ENCODE measurements at places on chromosomes 7 and 10.

GRCh38 chr10:117996709-117997108 lies 50.0 kb downstream of the RAB11FIP2 start:
- DNase-seq = no peak

DNA sequence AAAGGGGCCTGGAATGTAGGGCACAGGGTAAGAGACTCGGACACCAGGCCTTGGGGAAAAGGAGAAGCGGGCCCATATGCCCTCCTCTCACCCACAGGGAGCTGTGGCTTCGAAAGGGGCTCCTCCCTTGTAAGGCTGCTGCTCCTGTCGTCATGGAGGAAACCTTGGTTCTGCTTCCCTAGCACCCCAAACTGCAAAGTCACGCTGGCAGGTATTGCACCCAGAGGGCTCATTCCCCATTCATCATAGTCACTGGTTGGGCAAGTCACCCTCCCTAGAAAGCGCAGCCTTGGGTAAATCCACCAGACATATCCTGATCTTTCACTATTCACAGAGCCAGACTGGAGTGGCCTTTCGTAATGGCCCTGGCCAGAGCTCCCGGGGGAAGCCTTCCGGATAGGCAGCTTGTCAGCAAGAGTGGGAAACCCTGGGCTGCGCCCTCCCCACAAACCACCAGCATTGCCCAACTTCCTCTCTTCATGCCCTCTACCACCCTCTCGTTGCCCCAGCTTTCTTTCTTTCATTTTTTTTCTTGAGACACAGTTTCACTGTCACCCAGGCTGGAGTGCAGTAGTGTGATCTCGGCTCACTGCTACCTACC lies 121.0 kb downstream of the HIP1 start:
- DNase-seq = peak; percentile 71

GRCh38 chr7:32070406-32071360 lies at the start of gene PDE1C:
TSS of gene PDE1C (minus strand) at chr7:32070407.
- DNase-seq = no peak

- no peak for DNase-seq
Measured at GRCh38 chr7:108316708-108317107, 139.5 kb downstream of the NRCAM start.

GRCh38 chr7:11843113-11843765 lies 11.2 kb upstream of the THSD7A start:
- DNase-seq = no peak

GRCh38 chr10:69406302-69406811 lies 10.4 kb downstream of the TACR2 start:
- no peak for DNase-seq

- DNase-seq = no peak
Measured at GRCh38 chr10:132305654-132306342, 2.0 kb downstream of the STK32C start.

GRCh38 chr7:24864214-24864817 lies 107.1 kb upstream of the GSDME start:
- DNase-seq = no peak

- no peak for DNase-seq
Measured at GRCh38 chr10:132589015-132589414, 51.4 kb downstream of the INPP5A start.

DNA sequence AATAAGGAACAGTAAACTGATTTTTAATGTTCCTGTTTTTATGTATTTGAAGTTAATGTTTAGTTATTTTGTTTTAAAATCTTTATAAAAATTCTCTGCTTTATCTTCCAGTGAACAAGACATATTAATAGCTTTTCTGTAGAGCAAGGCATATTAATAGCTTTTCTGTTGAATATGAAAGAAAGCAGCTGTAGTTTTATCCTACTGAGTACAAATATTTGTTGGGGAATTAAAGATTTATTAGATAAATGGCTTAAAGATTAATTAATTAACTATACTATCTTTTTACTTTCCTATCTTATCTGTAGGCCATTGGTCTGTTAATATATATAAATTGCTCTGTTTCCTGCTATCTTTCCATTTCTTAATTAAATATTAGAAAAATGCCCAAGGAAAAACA lies 299.6 kb downstream of the ADK start:
- DNase-seq = no peak

DNA sequence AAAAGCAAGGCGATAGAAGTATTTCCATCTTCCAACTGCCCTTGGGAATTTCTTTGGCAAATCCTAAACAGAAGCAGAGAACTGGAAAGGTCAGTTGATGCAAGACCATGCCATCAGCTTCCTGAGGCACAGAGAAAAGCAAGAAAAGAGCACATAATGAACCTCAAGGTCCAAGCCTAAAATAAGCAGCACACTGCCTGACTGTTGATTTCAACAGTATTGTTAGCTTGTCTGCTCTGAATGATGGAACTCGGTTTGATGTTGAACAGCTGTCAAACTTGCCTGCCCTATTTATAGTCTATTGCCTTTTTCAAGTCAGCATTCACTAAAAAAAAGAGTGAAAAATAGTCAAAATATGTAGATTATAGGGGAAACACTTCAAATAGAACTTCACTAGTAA lies 1192.0 kb upstream of the PHF14 start:
- DNase-seq = no peak

All from activated CD8-positive, alpha-beta memory T cell treated with anti-CD3 and anti-CD28 coated beads for 24 hours (primary cell).